ENCODE measurements at places on chromosomes 6 and 20. TPM values are rescaled to one million over a fixed set of nuclear protein-coding genes. Genes with fewer than 3 reads are reported as not detected.

MRS2 gene
- 22.8 TPM for total RNA-seq

SLC12A5 gene
- total RNA-seq, result not detected

BRPF3 gene
- 27.1 TPM for total RNA-seq

MYT1 gene
- total RNA-seq, result not detected

TCF21 gene
- total RNA-seq, result 6.8 TPM

OOEP gene
- not detected for total RNA-seq

LY6G5B gene
- total RNA-seq, result 10.1 TPM

PTCHD4 gene
- 2.2 TPM for total RNA-seq

MOXD1 gene
- total RNA-seq, result 2.4 TPM

PGC gene
- not detected for total RNA-seq

CLPSL2 gene
- total RNA-seq, result not detected

DTNBP1 gene
- 5.9 TPM for total RNA-seq

ANGPT4 gene
- total RNA-seq, result 27.6 TPM

VSX1 gene
- total RNA-seq, result not detected

Data from omental fat pad (tissue), 4 donors.